ENCODE measurements at places on chromosomes 7 and 10.

GRCh38 chr10:113020838-113021237 is 70.8 kb downstream of the TCF7L2 start:
- DNase-seq, result no peak

DNA sequence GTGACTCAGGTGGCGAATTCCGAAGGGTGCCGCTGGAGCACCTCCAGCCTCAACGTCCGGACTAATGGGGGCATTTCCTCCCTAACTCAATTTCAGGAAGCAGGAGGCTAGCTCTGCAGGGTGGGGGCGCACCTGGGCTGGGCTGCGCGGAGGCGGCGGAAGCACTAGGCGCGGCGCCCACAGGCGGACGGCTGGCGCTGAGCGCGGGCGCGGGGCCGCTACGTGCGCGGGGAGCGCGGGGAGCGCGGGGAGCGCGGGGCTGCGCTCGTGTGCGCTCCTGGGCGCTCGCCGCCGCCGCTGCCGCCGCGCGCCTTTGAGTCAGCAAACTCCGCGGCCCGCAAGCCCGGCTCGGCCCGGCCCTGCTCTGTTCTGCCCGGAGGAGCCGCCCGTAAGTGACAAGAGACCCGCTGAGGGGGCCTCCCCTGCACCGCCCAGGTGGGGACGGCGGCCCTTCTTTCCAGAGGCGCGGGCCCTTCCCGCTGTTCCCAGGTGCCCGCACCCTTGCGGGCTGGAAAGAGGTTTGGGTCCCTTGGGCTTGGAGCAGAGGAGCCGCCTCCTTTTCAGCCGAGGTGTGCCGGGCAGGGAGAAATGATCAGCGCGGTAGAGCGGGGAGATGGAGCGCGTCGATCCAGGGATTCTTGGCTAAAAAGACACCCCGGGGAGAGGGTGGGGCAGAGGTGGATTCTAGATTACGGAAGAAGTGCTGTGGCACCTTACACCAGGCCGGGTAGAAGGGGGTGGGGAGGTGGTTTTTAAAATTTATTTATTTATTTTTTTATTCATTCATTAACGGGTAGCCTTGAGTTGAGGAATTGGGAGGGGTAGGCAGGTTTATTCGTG is at the start of gene SNX10:
TSS of gene SNX10 (plus strand) at position 164 of the 840 bp plus-strand sequence. CDS start 54,581 bp downstream, outside the sequence.
- DNase-seq, result peak; percentile 79

DNA sequence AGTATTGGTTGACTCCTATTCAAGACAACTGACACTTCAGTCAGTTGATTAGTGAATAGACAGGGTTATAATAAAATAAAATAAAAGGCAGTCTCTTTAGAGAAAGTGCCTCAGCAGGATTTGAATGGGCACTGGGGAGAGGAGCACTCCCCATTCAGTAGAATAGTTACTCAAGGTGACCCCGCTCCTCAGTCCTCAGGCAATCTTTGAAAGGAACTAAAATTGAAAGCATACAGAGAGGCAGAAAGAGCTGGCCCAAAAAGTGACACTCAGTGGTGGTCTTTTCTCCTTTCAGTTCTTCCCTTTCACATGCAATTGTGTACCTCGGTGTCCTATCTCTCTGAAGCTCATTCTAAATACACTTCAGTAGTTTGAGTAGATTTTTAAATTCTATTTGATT is 47.4 kb upstream of the MACC1 start:
- DNase-seq, result no peak

DNA sequence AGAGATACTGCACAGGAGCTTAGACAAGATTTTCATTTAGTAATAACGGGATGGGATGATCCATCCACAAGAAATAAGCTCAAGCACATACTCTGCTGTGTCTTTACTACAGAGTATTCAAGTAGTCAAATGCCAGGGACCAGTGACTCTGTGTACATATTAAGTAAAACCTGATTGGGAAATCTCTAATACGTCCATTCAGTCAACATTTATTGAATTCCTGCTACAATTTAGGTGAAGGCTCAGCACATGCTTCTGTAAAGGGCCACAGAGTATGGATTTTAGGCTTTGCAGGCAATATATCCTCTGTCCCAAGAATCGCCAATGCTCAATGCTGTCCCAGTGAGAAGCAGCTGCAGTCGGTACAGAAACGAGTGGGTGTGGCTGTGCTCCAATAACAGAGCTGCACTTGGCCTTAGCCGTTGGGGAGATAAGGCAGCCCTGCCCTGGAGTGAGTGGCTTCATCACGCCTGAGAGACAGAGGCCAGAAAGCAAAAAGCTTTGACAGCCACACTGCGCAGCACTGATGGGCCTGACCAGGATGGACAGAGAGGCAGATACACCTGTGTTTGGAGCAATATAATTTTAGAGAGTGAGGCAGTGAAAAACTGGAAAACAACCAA is 186.8 kb downstream of the PARD3 start:
- DNase-seq, result no peak

GRCh38 chr7:33888166-33888565 is 17.2 kb upstream of the BMPER start:
- no peak for DNase-seq

DNA sequence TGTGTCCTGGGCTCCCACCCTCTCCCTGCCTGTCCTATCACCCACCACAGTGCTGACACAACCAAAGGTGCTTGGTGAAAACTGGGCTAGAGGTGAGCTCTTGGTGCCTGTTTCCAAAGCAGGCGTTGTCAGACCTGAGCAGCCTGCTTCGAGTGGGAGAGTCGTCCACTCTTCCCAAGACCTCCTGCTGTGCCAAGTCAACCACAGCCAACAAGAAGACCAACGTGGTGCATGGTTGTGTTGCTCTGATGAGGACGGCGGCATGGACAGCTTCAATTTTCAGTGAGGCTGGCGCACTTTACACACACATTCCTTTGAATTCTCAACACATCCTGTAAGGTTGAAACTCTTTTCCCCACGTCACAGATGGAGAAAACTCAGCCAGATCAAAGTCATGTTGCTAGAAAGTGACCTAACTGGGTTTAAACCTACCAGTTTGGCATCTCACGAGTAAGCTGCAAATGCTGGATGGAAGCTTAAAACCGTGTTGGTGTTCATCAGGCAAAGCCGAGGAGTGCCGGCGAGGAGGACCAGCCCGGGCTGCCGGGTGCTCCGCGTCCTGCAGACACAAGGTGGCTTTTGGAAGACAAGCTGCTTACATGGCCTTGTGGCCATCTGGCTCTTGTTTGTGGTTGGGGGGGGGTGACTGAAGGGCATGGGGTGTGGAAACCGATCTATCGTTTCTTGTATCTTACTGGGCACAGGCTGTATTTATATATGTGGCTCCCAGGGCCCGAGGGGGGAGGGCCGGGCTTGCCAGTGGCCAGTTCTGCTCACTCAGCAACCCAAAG is 39.3 kb downstream of the INSIG1 start:
- no peak for DNase-seq

Data from aorta (tissue), 5 donors.